ENCODE measurements at places on chromosomes 3 and 15.

DNA sequence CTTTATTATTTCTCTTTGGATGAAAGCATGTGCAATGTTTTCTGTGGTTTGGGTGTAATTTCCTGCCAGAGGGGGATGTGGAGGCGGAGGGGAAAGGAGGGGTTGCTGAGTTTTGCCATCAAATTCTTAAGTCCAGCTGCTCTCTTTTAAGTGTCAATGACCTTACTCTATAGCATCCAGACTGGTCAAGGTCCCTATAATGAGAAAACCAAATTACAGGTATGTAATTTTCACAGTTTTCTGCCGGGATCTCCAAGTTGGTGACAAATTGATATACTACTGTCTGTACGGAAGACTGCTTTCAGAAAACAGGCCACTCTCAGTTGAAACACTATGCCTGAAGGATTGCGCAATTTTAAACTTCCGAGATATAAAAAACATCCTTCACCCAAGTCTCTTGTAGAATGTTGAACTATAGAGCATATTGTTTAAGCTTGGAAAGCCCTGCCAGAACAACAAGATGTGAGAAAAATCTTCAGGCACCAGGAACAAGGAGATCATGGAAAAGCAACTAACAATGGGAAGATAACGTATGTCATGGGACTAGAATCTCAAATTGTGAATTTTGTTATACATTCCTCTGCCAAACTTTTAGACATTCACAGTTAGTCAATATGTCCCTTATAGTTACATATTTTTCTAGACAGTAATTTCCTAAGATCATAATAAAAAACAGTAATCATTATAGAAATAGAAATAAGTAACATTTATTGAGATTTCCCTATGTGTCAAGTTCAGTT, 300.7 kb upstream of the SATB1 start:
- peak; percentile 47 for DNase-seq

- DNase-seq, result no peak
Observed at GRCh38 chr3:120678984-120679383, 3.1 kb downstream of the HGD start.

DNA sequence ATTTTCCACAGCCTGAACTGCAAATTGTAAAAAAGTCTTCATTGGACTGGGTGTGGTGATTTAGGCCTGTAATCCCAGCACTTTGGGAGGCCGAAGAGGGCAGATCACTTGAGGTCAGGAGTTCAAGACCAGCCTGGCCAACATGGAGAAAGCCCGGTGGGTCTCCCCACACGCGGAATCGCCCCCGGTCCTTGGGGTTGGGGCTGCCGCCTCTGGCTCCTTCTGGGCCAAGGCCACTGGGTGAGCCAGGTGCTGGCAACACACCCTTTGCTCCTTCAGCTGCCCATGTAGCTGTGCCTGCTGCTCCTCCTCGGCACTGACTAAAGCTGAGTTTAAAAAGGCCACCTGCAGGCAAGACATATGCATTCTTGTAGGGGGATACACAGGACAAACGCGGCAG, 9.4 kb upstream of the VPS33B start:
- DNase-seq, result no peak

DNA sequence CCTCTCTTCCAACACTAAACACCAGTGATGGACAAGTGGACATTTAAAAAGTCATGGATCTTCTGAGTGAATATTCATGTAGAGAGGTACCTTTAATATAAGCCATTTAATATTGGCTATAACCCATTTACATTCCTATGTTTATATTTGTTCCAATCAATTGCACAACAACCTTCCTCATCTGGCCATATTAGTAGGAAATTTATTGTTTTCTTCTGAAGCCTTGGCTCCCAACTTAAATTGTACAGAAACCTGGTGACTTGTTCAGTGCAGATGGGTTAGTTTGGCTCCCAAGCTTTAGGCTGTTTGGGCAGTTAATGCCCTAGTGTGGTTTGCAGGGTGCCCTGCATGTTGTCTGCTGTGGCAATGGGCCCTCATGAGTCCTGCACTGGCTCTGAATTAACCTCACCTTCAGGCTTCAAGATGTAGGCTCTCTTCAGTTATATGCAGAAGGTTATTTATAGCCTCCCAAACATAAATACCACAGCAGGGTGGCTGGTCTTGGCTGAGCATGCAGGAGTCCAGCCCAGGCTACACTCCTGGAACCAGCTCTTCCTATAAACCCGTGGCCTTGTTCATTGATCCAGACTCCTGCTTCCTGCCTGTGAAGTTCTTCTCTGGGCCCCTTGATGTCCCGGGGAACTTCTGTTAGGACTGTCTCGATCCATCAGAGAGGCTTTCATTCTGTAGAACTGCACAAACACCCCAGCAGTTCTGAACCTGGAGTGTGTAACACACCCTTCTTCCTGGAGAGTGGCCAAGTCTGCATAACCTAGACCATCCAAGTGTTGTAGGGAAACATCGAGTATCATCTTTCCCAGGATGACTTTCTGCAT, 57.0 kb downstream of the DUT start:
- no peak for DNase-seq

DNA sequence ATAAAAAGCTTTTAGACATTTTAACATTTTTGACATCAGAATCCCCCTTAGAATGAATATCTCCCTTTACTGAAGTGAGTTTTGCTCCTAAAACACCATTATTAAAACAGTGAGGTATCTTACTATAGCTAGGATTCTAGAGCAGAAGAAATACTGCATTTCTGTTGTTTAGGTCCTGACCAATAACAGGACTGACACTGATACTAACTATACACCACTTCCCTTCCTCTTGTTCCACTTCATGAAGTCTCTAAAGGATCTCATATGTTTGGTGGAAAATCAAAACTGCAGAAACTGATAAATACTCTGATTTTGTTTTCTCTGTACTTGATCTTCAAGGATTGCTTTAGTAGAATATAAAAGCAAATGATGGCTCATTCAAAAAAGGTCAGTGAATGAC, 230.7 kb downstream of the SUCLG2 start:
- DNase-seq, result no peak

DNA sequence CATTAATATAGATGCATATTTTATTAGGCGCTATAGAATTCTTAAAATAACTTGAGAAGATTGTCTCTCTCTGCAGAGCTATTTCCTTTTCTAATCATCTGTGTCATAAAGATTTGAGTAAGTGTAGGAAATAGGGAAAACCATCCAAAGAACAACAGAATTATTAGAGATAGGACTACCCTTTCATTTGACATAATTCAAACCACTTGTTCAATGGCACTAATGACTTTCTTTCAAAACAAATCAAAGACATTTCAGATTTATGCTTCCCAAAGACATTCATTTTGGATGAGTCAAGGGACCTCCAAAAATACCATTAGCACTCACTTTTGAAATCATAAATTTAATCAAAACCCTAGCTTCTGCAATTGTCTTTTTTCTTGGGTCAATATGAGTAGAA, 29.5 kb downstream of the PRICKLE2 start:
- DNase-seq, result no peak

GRCh38 chr3:124883766-124884473, 3.2 kb downstream of the ITGB5 start:
- no peak for DNase-seq

GRCh38 chr3:31833391-31834190, 147.5 kb downstream of the OSBPL10 start:
- DNase-seq, result no peak

GRCh38 chr15:77506311-77507142, 85.8 kb downstream of the HMG20A start:
- DNase-seq, result no peak

DNA sequence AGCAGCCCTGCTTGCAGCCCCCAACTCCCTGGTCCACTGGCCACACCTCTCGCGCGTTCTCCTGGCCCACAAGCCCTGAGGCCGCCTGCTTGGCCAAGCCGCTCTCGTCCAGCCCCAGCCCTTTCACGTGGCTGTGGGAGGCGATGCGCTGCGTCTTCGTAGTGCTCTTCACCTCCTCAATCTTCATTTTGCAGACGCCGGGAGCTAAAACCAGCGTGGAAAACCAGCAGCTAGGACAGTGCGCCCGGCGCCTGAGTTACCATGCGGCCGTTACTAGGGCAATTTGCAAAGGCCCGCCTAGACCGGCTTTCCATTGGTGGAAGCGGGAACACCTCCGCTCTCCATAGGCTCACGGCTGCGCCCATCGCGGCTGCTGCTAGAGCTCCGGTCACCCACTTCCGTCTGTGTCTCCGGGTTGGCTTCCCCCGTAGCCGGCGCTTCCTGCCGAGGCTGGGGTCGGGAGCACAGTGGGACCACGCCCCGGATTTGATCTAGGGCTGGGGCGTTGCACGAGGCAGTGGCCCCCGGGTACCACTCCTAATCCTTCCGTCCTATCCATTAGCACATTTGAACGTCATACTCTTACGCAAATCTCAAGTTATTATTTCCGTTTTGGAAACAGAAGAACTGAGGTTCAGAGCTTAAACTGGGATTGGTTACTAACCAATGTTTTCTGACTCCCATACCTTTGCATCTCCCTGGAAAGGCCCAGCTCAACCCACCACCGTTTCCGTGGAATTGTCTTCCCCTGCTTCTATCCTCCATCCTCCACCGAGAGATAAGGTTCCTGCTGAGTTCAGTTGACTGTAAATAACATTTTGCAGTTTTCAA, at the start of gene RUVBL1:
RUVBL1 (minus strand) TSS at position 275 of the 831 bp plus-strand sequence; CDS start at position 187, 88 bp downstream.
- DNase-seq, result peak; percentile 95

DNA sequence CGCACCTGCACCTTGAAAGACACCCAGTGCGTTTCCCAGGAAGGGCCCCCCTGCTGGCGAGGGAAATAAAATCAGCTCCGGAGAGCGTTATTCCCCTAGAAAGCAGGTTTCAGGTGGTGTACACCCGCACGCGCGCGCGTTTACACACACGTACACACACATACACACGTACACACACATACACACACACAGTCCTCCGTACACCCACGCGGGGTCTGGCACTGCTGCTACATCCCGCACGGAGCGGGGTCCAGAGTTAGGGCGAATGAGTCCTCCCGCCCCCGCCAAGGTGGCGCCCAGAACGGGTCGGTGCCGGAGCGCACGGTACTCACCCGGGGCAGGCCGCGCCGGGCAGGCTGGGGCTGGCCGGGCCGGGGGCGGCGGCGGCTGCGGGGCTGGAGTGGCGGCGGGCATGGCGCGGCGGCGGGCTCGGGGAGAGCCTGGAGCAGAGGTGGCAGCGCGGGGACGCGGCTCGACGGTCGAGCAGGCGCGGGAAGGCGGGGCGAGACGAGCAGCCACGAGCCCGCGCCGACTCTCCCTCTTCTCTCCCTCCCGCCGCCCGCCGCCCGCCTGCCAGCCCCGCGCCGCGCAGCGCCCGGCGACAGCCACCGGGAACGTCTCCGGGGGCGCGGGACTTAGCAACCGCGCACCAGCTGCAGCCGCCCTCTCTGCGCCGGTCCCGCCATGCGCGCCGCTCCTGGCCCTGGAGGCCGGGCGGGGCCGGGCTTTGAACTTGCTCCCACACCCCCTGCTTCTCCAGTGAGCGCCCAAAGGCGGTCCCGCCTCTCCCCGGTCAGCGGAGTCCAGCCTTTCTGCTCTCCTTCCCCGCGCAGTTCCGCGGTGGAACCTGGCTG, at the start of gene DCLK3:
DCLK3 (minus strand) TSS at position 704 of the 854 bp plus-strand sequence; CDS start at position 414, 290 bp downstream.
- no peak for DNase-seq

DNA sequence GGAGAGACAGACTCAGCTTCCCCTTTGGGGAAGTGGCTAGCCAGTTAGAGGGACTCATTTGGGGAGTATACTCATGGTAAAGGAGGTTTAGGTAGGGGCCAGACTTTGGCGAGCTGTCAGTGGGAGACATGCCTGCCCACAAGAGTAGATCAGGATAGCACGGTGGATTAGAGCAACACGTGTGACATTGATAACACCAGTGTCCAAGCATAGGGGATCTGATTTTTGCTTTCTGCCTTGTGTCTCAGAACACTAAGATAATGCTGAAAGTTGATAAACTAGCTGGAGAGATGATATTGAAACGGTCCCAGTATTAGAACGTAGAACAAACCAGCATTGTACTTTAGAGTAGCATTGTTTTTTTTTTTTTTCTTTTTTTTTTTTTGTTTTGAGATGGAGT, 25.9 kb downstream of the MAP6D1 start:
- no peak for DNase-seq

DNA sequence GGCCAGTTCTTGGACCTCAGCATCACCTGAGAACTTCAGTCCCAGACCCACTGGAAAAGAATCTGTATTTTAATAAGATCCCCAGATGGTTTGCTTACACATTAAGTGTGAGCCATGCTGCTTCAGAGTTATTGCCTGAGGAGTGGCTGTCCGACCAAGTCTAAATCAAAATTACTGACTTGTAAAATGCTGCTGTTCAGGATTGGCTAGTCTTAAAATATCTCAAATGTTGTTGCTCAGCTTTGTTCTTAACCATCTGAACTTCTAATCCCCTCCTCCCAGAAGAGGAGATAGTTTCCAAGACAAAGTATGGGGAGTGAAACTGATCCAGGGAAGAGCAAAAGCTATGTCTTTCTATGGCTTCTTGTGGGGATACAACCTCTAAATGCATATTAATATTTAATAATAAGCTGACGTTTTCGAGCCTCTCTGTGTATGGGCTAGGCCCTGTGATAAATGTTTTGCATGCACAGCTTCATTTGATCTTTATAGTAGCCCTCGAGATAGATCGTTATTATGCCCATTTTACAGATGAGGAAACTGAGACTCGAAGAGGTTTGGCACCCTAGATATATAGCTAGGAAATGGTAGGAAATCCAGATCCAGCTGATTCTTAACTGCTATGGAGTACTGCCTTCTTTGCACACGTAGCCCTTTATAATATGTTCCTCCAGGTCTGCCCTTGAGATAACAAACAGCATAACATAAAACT, 52.2 kb downstream of the DNASE1L3 start:
- DNase-seq, result no peak

DNA sequence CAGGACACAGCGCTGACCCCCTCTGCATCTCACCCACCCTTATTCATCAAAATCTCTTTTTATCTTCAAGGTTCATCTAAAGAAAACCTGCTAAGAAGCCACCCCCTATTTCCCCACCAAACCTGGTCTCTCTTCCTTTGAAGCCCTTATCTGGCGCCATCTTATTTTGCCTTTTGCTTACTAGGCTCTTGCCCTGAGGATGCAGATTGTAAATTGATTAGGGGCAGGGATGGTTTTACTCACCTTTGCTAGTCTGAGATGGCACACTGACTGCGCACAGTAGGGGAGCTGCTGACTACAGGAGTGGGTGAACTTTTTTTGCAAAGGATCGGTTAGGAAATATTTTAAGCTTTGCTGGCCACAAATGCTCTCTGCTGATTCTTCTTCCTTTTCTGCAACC, 78.9 kb upstream of the BHLHE40 start:
- DNase-seq, result no peak

DNA sequence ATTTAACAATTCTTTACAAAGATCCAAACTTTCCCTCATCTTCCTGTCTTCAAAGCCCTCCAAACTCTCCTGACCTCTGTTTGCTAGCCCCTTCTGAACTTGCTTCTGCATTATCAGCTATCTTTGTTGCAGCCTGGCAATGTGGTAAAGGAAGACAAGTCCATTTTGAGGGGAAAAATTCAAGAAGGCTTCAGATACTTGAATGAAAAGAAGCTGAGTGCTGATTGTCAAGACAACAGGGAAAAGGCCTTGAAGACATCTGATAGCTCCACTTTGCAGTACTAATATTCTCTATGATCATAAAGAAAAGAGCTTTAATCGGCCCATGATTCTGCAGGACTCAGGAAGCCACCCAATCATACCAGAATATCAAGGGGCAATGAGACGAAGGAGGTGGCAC, 91.8 kb downstream of the LMLN start:
- no peak for DNase-seq

Data from CD4-positive, alpha-beta T cell treated with Interleukin-17A for 4 hours (primary cell).